ENCODE measurements at places on chromosomes 4 and X.

- DNase-seq: no peak
These were observed 354.5 kb downstream of the ARHGAP24 start for GRCh38 chr4:85829276-85830051.

DNA sequence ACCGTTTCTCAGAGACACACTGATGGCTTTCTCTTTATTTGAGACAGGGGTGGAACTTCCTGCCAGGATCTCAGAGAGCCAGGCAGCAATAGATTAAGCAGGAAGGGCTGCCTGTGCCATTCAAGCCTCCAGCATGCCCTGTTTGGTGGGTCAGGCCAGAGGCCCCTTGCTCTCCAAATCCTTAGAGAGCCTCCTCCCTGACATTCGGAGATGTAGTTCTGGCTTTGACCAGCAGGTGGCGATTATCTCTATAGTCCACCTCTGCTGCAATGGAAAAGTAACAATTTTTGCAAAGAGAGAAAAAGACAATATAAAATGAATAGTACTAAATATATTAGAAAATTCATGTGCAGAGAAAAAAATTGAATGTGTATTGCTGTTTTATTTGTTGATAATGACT lies 93.9 kb downstream of the NXF2B start:
- DNase-seq: no peak

DNA sequence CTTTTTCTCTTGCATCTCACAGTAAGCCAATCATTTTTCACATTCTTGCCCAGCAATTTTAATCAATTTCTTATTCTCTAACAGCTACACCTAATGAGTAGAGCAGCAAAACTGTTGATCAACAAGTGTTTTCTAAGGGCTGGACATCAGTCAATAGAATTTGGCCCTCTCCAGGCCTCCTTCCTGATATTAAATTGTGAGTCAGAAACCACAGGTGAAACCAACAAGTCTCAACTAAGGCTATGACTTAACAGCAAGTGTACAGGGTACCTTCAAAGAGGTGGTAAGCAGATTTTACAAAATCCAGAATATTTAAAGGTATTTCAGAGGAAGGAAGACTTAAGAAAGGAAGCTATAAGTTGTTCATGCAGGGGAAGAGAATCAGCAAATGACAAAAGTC lies 156.5 kb upstream of the ARHGAP24 start:
- DNase-seq: no peak

DNA sequence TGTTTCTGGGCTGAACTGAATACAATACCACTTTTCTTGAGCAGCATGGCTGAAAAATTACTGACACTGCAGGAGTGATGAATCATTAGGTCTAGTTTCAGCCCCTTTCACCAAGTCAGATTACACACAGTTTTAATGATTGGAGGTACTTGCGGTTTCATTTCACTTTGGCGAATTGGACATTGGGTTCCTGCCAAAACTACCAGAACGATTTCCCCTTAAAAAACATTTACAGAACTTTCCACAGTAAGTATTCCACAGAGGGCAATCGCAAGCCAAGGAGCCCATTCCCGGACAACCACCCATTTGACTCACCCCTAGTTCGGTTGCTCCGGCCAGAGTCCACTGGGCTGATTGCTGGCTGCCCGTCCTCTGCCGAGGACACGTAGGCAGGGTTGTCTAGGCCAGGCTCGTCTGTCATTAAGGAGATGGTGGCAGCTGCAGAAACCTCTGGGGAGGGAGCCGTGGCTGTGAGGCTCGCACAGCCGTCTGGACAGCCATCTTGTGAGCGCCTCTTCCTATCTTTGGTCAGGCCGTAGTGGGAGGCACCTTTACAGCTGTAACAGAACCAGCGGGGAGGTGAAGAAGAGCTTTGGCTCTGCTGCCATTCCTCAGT lies 83.5 kb downstream of the LNX1 start:
- DNase-seq: no peak

GRCh38 chr4:110793890-110794554 lies 171.1 kb upstream of the PITX2 start:
- no peak for DNase-seq

DNA sequence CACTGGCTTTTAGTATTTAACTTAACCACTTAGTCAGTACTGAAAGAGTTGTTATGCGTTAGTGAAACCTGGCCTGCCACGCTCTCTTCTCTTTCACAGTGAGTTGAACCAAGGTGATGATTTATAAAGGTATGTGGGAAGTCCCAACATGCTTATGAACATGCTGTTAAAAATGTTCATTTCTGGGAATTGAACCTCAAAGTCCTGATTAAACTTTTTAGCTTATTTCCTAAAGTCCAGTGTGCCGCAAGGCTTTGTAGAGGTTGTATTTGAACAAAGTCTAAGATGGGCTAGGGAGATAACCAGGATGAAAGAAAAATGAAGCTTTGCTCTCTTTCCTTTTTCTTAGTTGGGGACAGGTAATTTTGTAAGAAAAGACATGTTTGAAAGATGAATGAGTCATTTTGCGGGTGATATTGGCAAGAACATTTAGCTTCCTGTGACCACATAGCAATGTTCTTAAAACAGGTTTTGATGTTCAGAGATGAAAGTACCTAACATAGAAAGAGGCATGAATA lies 270.3 kb downstream of the DTHD1 start:
- DNase-seq: no peak

- no peak for DNase-seq
These were observed 104.7 kb upstream of the BCOR start for GRCh38 chrX:40202456-40202855.

GRCh38 chr4:3792813-3793212 lies 26.6 kb downstream of the ADRA2C start:
- no peak for DNase-seq

GRCh38 chr4:169110633-169111032 lies 100.6 kb upstream of the CBR4 start:
- DNase-seq: no peak

- no peak for DNase-seq
These were observed 17.4 kb downstream of the PCYT1B start for GRCh38 chrX:24629701-24630100.

All from caudate nucleus (tissue), 63 donors.